ENCODE measurements at places on chromosomes 4 and X.
A peak's percentile ranks its signal among the peaks of the same experiment; 100 is the strongest.

- no peak for DNase-seq
These were observed 10.6 kb upstream of the CTSO start for GRCh38 chr4:155964016-155964891.

GRCh38 chr4:42654631-42655268, 2.2 kb downstream of the ATP8A1 start:
- DNase-seq = no peak

DNA sequence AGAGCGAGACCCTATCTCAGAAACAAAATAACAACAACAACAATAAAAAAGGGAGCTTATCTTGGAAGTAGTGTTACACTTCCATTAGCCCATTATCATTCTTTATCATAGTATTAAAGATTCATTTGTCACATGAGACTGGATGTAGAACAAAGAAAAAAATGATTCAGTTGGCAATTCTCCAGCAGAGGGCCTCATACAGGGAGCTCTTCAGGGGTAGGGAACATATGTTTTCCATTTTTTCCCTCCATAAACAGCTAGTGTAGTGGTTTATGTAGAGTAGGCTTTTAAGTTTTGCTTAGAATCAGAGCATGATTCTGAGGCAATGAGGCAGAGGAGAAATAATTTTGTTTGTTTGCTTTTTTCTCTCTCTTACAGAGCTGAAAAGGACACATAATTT, 5.8 kb downstream of the CPE start:
- peak; percentile 96 for DNase-seq

DNA sequence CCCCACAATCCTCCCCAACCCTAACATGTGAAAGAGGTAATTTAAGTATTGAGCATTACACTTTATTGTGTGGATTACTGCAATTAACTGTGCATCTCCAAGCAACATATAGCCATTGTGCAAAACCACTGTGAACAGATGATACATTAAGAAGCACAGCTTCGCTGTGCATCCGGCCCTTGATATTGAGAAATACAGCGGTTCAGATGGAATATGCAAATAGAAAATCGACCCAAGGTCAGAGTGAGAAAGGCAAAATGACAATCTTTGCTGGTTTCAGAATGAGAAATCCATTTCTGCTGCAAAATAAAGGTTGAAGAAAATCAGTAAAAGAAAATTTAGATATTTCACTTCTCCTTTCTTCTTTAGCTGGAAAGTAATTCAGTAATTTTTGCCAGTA, 805.9 kb upstream of the GRID2 start:
- no peak for DNase-seq

GRCh38 chr4:152953514-152953913, 17.4 kb downstream of the FHDC1 start:
- no peak for DNase-seq

DNA sequence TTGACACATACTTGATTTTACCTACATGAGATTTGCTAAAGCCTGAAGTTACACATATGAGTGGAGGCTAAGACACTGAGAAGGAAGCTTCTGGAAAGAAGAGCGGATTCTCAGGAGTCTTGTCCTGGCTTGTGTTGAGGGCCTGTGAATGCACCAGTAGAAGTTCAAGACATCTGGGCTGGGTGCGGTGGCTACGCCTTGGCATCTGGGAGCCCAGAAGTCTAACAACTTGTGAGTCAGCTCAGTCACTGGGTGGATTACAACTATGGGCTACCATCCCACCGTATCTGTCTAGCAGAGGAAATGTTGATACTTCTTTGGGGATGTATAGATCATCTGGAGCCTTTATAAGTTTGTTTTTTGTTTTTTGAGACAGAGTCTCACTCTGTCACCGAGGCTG, 375.6 kb upstream of the SMIM31 start:
- DNase-seq = no peak

DNA sequence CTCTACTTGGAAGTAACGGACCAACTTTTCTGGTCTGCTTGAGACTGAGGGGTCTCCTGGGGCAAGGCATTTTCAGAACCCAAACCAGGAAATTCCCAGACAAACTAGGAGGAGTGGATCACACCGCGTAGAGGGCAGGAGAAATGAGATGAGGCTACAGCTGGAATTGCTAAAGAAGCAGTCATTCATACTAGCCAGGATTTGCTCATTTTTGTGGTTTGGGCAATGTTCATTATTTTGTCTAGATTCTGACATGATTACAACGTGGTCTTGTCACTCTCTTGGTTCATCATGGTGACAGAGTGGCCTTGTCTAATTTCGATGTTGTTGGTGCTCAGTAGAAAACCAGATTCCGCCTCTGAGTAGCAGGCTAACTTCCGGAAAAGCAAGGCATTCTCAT, 63.2 kb downstream of the BANK1 start:
- DNase-seq = no peak

DNA sequence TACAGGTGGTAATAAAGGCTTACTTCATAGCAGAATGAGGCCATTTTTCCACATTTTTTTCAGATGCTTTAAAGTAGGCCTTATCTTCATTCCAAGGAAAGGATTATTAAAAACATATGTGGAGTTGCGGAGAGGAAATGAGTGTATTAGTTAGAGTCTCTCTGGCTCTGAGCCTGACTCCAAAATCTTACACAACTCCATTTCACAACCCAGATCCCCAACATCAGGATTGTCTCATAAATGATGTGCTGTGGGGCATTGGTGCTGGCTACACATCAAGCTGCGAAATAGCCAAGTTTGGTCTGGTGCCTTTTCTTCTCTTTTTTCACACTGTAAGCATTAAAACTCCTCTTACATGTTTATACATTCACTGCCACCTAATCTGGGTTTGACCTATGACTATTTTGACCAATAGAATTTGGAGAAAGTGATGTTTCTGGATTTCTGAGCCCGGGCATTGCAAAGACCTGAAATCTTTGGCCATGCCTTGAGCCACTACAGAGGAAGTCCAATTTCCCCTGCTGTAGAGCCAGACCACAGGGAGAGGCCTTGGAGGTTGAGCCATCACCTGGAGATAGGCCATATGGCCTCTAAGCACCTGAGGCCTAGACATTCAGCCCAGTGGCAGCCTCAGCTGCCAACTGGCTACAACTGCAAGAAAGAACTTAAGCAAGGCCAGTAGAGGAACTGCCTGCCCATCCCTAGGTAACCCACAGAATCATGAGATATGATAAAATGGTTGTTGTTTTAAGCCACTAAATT, 16.7 kb upstream of the SOD3 start:
- DNase-seq = no peak

DNA sequence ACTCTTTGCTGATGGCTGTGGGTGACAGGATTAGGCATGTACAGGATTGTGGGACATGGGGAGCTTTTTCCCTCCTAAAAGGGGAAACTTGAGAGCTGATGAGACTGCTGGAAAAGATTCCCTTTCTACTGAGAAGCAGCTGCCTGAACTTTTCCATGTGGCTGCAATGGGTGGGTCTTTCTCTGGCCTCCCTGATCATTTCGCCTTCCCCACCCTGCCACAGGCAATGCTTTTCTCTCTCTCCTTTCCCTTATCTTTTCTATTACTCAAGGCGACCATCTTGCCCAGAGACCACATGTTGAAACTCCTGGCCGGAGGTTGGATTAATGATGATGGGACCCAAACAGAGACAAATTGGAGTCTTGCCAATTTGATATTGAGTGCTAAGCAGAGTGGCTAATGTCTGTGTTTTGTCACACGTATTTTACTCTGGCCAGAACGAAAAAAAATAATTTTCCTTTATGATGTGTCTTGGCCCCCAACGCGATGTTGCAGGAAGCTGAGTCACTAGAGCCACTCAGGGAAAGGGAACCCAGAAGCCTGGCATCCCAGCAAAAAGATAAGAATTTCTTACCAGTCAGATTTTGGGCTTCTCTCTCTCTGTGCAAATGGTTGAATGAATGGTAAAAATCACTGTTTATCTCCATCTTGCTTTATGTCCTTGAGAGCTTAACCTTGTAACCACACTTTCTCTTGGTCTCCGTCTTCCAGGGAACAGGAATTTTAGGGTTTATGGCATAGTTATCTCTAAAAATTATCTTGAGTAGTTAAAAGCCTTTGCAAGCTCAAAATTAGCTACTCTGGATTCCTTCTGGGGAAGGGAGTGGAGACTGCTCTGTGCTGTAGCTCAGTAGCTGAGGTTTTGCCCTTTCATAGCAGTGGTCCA, 19.4 kb upstream of the ATP8A1 start:
- DNase-seq = no peak

DNA sequence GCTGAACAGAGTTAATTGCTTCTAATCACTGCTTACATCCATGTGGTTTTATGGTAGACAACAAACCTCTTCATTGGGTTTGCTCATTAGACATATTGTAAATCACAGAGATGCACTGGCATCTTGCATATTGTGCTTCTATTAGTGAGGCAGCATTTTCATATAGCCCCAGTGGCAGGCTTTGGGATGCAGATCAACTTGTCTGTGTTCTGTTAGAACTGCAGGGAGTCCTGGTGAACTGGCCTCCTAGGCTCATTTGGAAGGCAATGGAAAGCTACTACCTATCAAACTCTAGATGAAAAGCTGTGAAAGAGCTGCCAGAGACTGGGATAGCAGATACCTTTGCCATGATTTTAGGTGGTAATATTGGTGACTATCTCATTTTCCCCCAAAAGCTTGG, 108.8 kb downstream of the NAA11 start:
- DNase-seq = no peak

DNA sequence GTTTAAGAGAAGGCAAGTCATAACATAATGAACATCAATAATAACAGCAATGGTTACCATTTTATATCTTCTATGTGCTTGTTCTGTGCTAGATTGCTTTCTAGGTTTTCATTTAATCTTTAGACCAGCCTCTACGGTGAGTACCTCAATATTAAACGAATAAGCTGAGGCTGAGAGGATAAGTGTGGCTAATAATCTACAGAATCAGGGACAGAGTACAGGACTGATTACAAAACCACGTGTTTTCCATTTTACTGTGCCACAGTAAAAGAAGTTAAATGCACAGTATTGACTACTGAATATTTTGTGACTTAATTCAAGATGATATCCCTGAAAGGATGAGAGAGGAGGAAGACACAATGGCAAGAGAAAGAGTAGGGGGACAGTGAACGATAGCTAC, 56.3 kb downstream of the HUWE1 start:
- no peak for DNase-seq

GRCh38 chr4:83212041-83212851, 72.4 kb downstream of the COQ2 start:
- no peak for DNase-seq

DNA sequence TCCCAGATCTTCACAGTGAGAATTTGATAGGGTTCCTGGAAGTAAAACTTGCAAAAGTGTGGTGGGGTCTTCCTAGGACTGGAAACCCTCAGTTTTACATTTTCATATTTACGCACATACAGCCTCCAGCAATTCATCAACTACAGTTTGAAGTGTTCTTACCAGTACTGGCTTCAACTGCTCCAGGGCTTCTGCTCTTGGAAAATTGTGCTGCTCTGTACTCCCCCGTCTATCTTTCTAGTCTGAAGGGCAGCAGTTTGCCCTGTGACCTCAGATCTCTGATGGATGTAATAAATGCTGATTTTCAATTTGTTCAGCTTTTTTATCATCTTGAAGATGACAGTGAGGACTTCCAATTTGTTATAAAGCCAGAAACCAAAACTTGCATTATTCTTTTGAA, 458.9 kb upstream of the FSTL5 start:
- DNase-seq = no peak

GRCh38 chrX:93585661-93586060, 87.7 kb downstream of the NAP1L3 start:
- DNase-seq = no peak

DNA sequence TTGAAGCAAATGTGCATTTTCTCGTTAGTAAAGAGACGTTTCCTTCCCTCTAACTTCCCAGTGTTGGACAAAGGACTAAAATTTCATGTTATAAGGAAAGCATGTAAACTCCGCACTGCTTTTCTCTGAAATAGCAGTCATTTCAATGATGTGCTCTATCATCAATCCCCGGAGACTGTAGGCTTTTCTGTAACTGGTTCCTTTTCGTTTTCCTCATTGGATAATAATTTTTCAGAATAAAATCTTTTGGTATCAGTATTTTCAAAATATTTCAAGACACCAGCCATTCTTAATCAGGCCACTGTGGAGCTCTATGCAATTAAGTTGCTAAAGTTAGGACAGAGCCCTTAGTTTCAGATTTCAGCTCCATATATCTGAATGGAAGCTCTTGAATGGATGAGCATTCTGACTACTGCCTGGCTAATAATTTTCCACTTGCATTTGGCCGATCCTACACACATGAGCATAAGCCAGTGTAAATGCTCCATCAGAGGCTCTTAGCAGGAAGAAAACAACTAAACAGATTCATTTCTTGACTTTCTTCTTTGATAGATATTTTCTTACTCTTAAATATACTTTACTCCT, 157.7 kb downstream of the CHIC2 start:
- DNase-seq = no peak

DNA sequence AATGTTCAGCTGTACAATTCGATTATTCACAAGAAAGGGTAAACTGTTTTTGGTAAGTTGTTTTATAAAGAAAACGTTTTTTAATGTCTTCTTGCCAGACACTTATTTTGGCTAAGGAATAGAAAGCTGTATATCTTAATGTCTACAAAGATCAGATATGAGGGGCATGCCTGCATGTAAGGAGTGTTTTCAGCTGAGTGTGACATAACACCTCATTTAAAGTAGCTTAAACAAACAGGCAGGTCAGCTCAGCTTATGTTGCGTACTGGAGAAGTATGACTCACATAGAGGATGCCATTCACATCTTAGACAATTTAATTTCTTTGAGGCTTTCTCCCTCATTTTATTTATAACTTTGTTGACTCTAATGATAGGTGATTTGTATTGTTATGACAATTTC, 30.4 kb downstream of the LAMTOR3 start:
- no peak for DNase-seq

DNA sequence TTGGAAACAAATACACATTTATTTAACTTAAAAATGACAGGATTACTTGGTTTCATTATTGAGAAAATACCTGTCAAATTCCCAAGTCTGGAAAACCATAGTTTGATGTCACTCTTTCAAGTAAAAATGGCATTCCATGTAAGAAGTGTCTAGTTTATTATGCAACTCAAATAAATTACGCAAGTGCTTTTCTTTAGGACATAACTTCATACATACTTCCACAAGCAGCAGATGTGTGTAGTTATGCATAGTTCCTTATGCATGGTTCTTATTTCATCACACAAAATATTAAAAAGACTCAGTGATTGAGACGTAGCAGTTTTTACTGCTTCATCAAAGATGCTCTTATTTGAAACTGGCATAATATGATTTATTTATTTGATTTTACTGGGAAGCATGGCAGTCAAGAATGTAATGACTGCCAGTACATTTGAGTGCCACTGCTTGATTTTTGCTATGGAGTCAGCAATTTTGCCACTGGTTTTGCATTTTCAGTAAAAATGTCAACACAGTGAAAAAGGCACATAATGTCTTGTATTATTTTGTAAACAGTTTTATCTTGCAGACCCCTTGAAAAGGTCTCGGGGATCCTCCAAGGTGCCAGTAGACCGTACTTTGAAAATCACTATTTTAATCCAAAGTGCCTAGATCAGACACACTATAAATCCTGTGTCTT, 62.1 kb downstream of the CLCN3 start:
- DNase-seq = no peak

DNA sequence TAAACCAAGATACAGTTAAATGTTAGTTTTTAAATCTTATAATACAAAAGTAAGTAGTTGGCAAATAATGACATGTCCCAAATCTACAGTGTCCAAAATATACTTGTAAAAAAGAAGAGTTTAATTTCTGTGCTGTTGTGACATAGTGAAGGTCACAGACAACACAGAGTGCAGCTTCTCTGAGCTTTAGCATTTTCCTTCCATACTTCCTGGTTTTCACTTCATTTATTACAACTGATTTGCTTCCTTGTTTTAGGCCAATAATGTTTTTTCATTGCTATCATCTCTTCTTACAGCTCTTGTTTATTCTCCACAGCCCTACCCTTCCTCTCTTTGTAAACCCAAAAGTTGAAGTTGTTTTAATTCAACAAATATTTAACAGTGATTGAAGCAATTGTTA, 132.4 kb upstream of the TET2 start:
- DNase-seq = no peak

All from NCI-H1694 (cell line).